ENCODE measurements at places on chromosomes 1 and 21. TPM values are rescaled to one million over a fixed set of nuclear protein-coding genes. Genes with fewer than 3 reads are reported as not detected.

DNA sequence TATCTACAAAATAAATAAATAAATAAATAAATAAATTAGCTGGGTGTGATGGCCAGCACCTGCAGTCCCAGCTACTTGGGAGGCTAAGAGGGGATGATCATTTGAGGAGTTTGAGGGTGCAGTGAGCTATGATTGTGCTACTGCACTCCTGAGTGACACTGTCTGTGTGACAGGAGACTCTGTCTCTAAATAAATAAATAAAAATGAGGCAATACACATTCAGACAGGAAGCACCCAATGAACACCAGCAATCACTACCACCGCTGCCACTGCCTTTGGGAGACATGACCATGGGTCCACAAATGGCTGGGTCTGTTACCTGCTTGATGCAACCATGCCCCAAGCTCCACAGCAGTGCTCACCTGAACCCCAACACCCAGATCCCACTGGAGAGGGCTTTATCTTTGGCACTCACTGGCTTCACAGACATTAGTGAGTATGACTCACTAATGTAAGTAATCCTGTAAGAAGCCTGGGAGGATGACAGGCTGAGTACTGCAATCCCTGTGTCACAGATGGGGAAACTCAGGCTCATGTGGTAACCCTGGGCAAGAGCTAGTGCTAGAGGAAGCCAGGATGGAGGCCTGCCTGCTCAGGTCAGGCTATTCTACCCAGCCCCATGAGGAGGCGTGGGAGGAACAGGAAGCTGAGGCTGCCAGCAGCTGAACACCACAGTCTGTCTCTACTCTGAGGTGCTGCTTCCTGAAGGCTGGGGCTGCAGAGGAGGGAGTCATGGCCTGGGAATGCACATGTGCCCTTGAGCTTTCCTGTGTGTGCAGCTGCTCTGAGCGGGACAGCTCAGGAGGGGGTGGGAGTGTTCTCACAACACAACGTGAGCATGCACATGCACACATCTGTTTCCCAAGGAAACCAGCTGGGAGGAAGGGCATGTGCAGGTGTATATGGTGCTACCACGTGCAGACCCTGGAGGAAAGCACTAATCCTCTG lies 43.0 kb downstream of the SLC9A1 start:
- DNase-seq = peak; percentile 92

DNA sequence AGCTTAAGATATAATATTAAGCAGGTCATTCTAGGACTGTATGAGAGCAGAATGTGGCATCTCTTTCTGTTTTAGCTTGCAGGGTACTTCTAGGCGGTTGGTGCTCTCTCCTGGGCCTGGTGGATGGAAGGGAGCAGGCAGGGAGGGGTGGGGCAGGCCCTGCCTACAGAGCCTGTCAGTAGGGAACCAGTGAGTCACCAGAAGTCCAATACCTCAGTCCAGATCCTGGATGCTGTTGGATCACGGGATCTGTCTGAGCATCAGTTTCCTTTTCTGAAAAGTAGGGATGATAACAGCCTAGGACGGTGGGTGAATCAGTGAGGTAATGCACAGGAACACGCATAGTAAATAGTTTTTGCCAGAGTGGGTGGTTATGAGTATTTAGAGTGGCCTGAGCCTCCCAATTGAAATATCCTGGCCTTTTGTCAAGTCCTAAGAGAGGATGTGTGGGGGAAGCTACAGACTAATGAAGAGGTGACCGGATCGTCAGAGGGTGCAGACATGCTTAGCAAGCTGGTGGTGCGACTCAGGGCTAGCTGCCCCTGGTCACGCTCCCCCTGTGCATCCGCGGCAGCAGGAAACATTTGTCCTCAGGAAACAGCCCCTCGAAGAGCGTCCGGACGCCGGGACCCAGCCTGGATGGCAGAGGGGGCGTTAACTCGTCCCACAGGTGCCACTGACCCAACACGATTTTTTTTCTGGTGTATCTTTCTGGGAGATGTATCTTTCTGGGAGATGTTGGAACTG lies 23.9 kb downstream of the NAV1 start:
- DNase-seq = no peak

- no peak for DNase-seq
These were observed 16.2 kb downstream of the COL16A1 start for GRCh38 chr1:31687601-31688000.

GRCh38 chr1:22107126-22107525 lies 35.8 kb downstream of the WNT4 start:
- DNase-seq = no peak

- peak; percentile 87 for DNase-seq
These were observed 83.8 kb upstream of the HOOK1 start for GRCh38 chr1:59730759-59731478.

DNA sequence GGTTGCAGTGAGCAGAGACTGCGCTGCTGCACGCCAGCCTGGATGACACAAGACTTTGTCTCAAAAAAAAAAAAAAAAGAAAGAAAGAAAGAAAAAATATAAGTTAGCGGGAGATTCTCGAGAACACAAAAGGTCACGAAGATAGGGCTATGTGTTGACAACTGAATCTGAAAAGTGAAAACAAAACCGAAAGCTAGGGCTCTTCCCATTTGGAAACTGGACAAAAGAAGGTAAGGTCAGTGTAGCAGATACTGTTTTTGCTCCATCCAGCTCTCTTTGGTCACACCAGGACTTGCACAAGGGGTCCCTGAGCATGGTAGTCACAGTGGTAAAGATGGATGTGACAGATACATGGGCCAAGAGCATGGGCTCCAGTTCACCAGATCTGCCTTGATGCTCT lies 60.4 kb upstream of the MAP10 start:
- DNase-seq = no peak

Gene CD48
- 1.00 TPM for total RNA-seq

Gene TPM3
- 364 TPM for total RNA-seq

Gene ASTN1
- 0.59 TPM for total RNA-seq

Gene KIF26B
- total RNA-seq = 1.1 TPM

Gene RHEX
- 0.24 TPM for total RNA-seq

Gene KISS1
- not detected for total RNA-seq

Gene IFI44
- total RNA-seq = 8.2 TPM

Gene RNF207
- total RNA-seq = 91.0 TPM
